ENCODE measurements at places on chromosomes 16 and 17. TPM values are rescaled to one million over a fixed set of nuclear protein-coding genes. Genes with fewer than 3 reads are reported as not detected.

Gene CD300LB
- total RNA-seq = not detected

Gene SDR42E1
- total RNA-seq = 4.2 TPM

Gene MT1G
- total RNA-seq = 22.4 TPM

Gene CSH2
- not detected for total RNA-seq

Gene ARL5C
- not detected for total RNA-seq

Gene FBXW10
- 0.10 TPM for total RNA-seq

Gene TMEM204
- total RNA-seq = 7.7 TPM

Gene KRTAP4-4
- not detected for total RNA-seq

Gene KRT40
- total RNA-seq = not detected

Gene KRTAP9-4
- total RNA-seq = not detected

Gene LHX1
- total RNA-seq = not detected

Gene TMEM114
- not detected for total RNA-seq

Gene CHD9NB
- total RNA-seq = 0.17 TPM

Gene ACD
- total RNA-seq = 54.9 TPM

Gene CDR2
- 42.8 TPM for total RNA-seq

Gene ADAD2
- total RNA-seq = 0.45 TPM

Gene CLDN9
- total RNA-seq = not detected

Gene CES3
- total RNA-seq = 0.17 TPM

Gene KRTAP4-9
- total RNA-seq = not detected

Gene GAST
- total RNA-seq = not detected

Gene KRT24
- not detected for total RNA-seq

Gene LPO
- not detected for total RNA-seq

Gene TTYH2
- total RNA-seq = 2.5 TPM

Gene TEKT5
- total RNA-seq = not detected

Gene SEPTIN1
- total RNA-seq = 133 TPM

Gene PPP1R9B
- total RNA-seq = 67.7 TPM

Gene CCL4
- 4.6 TPM for total RNA-seq

Gene SLFN12
- total RNA-seq = 5.6 TPM

Gene KRT27
- not detected for total RNA-seq

Gene PROCA1
- total RNA-seq = 2.1 TPM

Gene KREMEN2
- total RNA-seq = not detected

Gene MMP15
- total RNA-seq = 0.24 TPM

Gene GNAO1
- 0.25 TPM for total RNA-seq

Gene CCDC40
- not detected for total RNA-seq

Gene RAD51C
- 64.6 TPM for total RNA-seq

Gene LRRC36
- total RNA-seq = not detected

Gene ITGA2B
- total RNA-seq = 0.31 TPM

Gene PLLP
- 0.25 TPM for total RNA-seq

Gene GCGR
- total RNA-seq = not detected

Gene EVPLL
- total RNA-seq = not detected

Gene APOBR
- 0.77 TPM for total RNA-seq

Gene KRTAP4-11
- not detected for total RNA-seq

Gene MPO
- not detected for total RNA-seq

Gene DOC2B
- total RNA-seq = not detected
